ENCODE measurements at places on chromosomes 5 and 9.

DNA sequence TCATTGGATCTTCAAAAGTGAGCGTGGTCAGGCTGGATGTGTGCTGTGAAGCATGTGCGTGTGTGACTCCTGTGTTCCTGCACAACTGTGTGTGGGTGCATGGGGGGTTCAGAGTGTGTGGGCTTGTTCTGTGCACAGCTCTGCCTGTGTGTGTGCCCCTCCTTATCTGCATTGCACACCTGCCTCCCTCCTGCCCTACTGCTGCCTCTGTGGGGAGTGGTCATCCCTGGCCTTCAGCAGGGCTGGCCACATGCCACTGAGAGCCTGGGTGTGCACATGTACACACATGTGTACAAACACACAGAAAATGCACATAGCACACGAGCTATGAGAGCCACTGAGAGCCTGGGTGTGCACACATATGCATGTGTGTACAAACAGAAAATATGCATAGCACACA, 92.1 kb downstream of the CACNA1B start:
- DNase-seq, result no peak

DNA sequence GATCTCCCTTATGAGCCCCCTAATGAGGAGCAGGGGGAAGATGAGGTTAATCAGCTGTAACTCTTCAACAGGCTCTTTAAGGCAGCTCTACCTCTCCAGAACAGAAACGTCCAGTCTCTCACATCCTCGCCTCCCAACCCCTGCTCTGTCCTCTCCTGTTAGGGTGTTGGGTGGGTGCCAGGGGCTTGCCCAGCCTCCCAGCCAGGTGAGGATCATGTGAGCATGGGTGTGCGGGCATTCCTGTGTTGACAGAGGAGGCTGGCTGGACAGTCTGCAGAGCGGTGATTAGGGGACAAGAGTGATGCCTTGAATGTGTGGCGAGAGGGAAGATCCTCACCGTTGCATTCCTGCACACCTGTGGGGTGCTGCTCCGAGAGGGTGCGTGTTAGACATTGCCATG, 51.7 kb downstream of the CCDC180 start:
- DNase-seq, result no peak

- DNase-seq, result no peak
Observed at GRCh38 chr5:5374009-5374715, 48.3 kb upstream of the ICE1 start.

DNA sequence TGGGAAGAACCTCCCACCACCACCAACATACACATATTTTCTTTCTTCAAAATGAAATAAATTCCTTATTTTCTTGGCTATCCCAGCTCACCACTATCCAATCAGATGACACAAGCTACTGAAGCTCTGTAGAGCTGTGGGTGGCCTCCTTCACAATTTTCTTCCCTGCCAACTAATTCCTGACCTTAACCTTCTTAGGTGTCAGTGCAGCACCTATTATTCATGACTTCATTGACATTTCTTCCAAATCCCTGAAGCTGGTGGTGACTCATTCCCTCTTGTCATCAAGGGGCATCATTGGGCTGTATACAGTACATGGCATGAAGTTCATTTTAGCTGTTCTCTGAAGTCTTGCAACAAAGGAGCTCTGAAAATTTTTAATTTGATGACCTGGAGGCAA, 42.0 kb upstream of the ADRA1B start:
- no peak for DNase-seq

- DNase-seq, result no peak
Observed at GRCh38 chr9:113482341-113482740, 18.8 kb downstream of the RGS3 start.

- no peak for DNase-seq
Observed at GRCh38 chr9:649128-650074, 192.1 kb upstream of the DMRT1 start.

Measured in NCI-H187 (cell line).